Activated CD8-positive, alpha-beta memory T cell treated with anti-CD3 and anti-CD28 coated beads for 36 hours (primary cell): ENCODE measurements at places on chromosomes 12 and 14. TPM values are rescaled to one million over a fixed set of nuclear protein-coding genes. Genes with fewer than 3 reads are reported as not detected.

The KCNMB4 gene
- total RNA-seq = 0.40 TPM

The HOXC11 gene
- not detected for total RNA-seq

The NDUFA12 gene
- 141 TPM for total RNA-seq

The PAH gene
- total RNA-seq = not detected

The KIF5A gene
- 1.7 TPM for total RNA-seq

The DPY19L2 gene
- 8.7 TPM for total RNA-seq

The FAM186B gene
- total RNA-seq = 0.17 TPM

The NIN gene
- total RNA-seq = 72.6 TPM

The SLCO1B1 gene
- total RNA-seq = not detected

The OS9 gene
- total RNA-seq = 83.5 TPM

The IFI27L1 gene
- total RNA-seq = 21.9 TPM
